ENCODE measurements at places on chromosomes 1 and 21. TPM values are rescaled to one million over a fixed set of nuclear protein-coding genes. Genes with fewer than 3 reads are reported as not detected.

DNA sequence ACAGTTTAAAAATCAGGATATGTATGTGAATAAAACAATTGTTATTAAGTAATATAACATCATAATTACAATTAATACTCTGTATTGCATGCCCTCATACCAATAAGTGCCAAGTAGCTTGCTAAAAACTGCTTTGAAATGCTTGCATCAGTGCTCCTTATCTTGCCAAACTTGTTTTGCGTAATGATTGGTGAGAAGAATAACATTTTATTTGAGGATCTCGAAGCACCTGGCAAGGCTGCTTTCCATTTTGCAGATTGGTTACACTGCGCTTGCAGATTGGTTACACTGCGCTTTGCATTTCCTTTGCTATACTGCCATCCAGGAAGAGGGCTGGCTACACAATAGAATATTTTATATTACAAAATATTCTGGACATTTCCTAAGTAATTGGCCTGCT, 1.7 kb upstream of the PBX1 start:
- H3K4me3 ChIP-seq, result no peak overlapping the region
- no peaks in the 10 kb centered on the region for H3K36me3 ChIP-seq
- no peak overlapping the region for H3K27ac ChIP-seq

- H3K36me3 ChIP-seq, result peaks cover 63% of the 10 kb centered on the region
- peaks cover 44% of the 10 kb centered on the region for H3K4me1 ChIP-seq
- DNase-seq, result no peak
- no peak overlapping the region for H3K4me3 ChIP-seq
- no peaks in the 10 kb centered on the region for H3K27me3 ChIP-seq
- H3K27ac ChIP-seq, result peak overlapping the region; percentile 47
These were observed 41.4 kb downstream of the YARS1 start for GRCh38 chr1:32775640-32776337.

DNA sequence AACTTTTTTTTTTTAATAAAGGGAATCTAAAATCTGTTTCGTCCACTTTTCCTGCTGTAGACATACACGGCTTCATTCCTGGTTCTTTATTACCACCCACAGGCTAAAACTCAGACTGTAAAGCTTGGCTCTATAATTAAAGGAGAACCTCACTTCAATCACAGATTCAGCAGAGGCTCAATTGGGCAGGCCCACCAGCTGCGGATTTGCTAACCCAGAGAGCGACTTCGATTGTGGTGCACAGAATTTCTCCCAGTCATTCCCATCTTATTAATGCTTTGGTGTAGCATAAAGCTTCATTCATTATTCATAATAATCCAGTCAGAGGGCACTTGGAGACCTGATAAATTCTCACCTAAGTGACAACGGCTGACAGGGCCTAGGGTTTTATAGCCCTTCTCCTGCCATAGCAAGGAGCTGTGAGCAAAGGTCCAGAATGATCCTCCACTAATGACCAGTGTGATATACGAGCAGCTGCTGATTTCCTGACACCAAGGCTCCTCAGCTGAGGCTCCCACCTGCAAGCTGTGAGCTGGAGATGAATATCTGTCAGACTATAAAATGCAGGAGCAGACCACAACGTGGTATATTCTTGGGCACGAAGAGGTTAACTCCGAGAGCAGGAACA, 149.0 kb downstream of the ATP6V1G3 start:
- H3K27ac ChIP-seq, result no peak overlapping the region
- no peak for DNase-seq

DNA sequence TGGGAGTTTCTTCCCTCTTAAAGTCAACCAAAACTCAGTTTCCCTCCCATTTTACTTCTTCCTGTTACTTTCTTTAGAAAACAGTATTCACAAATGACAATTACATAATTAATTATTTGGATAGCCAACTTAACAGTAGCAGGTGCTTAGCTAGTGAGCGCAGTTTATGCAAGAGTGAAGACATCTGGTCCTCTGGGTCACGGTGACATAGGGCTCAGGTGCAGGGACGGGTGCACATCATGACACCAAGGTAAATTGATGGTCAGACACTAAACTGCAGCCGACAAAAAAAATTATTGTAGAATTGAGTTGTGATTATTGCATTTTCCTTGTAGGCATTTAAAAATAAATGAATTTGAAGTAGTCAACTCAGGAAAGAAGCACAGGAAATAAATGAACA, 142.0 kb upstream of the KCTD3 start:
- DNase-seq, result no peak
- H3K4me1 ChIP-seq, result no peaks in the 10 kb centered on the region
- H3K27ac ChIP-seq, result no peak overlapping the region
- H3K4me3 ChIP-seq, result no peak overlapping the region
- H3K36me3 ChIP-seq, result no peaks in the 10 kb centered on the region
- H3K27me3 ChIP-seq, result no peaks in the 10 kb centered on the region

GRCh38 chr1:13842497-13842896, 142.5 kb downstream of the PRDM2 start:
- H3K27ac ChIP-seq, result no peak overlapping the region
- no peak overlapping the region for H3K4me3 ChIP-seq
- no peaks in the 10 kb centered on the region for H3K4me1 ChIP-seq
- no peak for DNase-seq
- H3K27me3 ChIP-seq, result no peaks in the 10 kb centered on the region

- H3K36me3 ChIP-seq, result no peaks in the 10 kb centered on the region
- H3K27me3 ChIP-seq, result no peaks in the 10 kb centered on the region
- no peak overlapping the region for H3K4me3 ChIP-seq
- no peak overlapping the region for H3K27ac ChIP-seq
- no peaks in the 10 kb centered on the region for H3K4me1 ChIP-seq
These were observed 51.9 kb upstream of the ZNF326 start for GRCh38 chr1:89942825-89943658.

- DNase-seq, result peak; percentile 86
- H3K27me3 ChIP-seq, result no peaks in the 10 kb centered on the region
- H3K4me1 ChIP-seq, result no peaks in the 10 kb centered on the region
- no peak overlapping the region for H3K4me3 ChIP-seq
- no peaks in the 10 kb centered on the region for H3K36me3 ChIP-seq
These were observed 215.8 kb downstream of the COL24A1 start for GRCh38 chr1:85940656-85941306.

- H3K36me3 ChIP-seq, result no peaks in the 10 kb centered on the region
- DNase-seq, result no peak
- H3K4me3 ChIP-seq, result no peak overlapping the region
- no peak overlapping the region for H3K27ac ChIP-seq
- H3K4me1 ChIP-seq, result no peaks in the 10 kb centered on the region
These were observed 2.5 kb downstream of the UBASH3A start for GRCh38 chr21:42406201-42406621.

- H3K4me1 ChIP-seq, result no peaks in the 10 kb centered on the region
- H3K27ac ChIP-seq, result no peak overlapping the region
- H3K27me3 ChIP-seq, result no peaks in the 10 kb centered on the region
These were observed 147.4 kb upstream of the NRIP1 start for GRCh38 chr21:15212206-15212605.

GRCh38 chr1:201461645-201462441, 7.1 kb downstream of the PHLDA3 start:
- no peak overlapping the region for H3K4me3 ChIP-seq
- peaks cover 25% of the 10 kb centered on the region for H3K36me3 ChIP-seq
- peak overlapping the region; percentile 74 for H3K27ac ChIP-seq
- peaks cover 2% of the 10 kb centered on the region for H3K27me3 ChIP-seq
- peak; percentile 82 for DNase-seq

DNA sequence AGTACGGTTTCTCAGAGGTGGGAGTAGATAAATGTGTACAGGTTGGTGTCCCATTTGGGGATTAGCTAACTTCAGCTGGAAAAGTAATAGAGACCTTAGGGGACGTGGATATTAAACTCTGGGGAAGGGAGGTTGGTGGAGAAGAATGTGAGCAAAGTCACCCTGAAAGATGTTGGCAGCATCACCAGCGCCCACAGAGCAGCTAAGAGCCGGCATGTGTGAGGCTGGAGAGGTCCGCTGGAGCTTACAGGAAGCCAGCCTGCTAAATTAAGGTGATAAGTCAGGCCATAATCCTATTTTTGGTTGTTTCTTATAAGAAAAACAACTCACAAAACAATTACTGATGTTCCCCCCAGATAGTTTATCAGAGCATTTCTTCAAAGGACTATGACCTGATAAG, 12.2 kb downstream of the PTGFRN start:
- no peak overlapping the region for H3K27ac ChIP-seq
- no peak for DNase-seq
- peaks cover 10% of the 10 kb centered on the region for H3K36me3 ChIP-seq
- peaks cover 10% of the 10 kb centered on the region for H3K4me1 ChIP-seq

GRCh38 chr1:11886986-11887665, 28.4 kb upstream of the NPPB start:
- H3K27ac ChIP-seq, result no peak overlapping the region
- peak; percentile 88 for DNase-seq
- H3K36me3 ChIP-seq, result no peaks in the 10 kb centered on the region
- H3K4me3 ChIP-seq, result no peak overlapping the region

GRCh38 chr1:21904704-21905520, 32.2 kb downstream of the HSPG2 start:
- peaks cover 27% of the 10 kb centered on the region for H3K36me3 ChIP-seq
- peak; percentile 64 for DNase-seq
- H3K27ac ChIP-seq, result peak overlapping the region; percentile 76
- peaks cover 94% of the 10 kb centered on the region for H3K4me1 ChIP-seq
- no peaks in the 10 kb centered on the region for H3K27me3 ChIP-seq

DNA sequence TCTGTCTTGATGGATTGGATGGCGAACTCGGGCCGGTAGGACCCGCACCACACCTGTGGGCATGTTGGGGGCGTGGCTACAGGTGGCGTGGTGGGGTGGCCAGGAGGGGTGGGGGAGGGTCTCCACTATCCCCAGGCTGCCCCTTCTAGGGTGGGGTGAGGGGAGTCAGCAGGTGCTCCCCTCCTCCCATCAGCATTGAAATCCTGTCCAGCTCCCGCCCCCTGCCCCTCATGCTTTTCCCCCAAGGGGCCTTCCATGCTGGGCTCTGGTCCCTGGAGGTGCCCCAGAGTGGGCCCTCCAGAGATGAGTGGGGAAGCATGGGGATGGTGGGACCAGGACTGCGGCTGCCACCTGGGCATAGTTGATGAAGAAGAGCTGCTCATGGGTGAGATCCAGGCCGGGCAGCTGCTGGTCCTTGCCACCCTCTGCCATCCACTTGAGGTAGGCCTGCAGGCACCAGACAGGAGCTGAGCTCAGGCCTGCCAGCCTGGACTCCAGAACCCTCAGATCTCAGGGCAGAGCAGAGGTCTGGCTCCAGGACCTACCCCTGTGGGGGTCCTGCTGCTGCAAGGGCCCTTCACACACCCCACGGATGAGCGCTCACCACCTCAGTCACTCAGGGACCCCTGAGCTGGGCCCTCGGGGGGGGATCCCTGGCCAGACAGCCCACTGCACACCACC, 5.1 kb downstream of the PRXL2B start:
- no peak overlapping the region for H3K4me3 ChIP-seq
- peaks cover 21% of the 10 kb centered on the region for H3K4me1 ChIP-seq
- H3K27me3 ChIP-seq, result no peaks in the 10 kb centered on the region
- H3K36me3 ChIP-seq, result peaks cover 6% of the 10 kb centered on the region
- no peak for DNase-seq

DNA sequence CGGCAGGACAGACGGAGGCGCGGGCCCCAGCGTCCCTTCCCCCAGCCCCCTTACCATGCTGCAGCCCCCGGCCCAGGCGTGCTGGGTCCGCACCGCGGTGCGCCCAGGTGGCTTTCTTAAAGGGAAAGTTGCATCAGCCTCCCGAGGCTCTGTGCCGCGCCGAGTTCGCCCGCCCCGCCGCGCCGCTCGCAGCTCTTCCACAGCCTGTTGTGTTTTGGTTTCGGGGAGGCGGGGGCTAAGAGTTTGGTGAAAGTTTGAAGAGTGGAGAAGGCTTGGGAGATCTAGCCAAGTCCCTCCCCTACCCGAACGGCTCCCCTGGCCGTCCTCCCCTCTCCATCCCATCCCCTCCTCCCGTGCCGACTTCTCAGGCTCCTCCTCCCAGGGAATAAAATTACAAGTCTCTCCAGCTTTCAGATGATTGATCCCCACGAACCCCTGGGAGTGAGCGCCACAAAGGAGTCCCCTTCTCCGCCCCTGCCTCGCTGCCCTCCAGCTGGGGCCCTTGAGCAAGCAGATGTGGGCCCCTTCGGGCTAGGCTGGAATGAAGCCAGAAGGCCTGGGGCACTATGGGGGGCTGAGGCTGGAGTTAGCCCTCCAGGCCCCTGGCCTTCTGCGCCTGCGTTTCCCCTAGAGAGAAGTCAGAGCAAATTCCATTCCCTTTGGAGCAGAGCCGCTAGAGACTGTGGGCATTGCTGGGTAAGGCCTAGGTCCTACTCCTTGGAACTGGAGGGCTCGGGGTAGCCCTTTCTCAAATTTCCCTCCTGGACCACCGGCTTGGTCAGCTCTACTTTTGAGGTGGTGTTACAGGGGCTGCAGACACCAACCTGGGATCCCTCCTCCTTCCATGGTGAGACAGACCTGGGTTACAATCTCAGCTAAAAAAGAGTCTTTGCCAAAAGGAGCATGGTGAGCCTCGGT, at the start of gene SLC6A9:
TSS of gene SLC6A9 (minus strand) at position 211 of the 918 bp plus-strand sequence. CDS start 7,185 bp downstream, outside the sequence.
- peak; percentile 89 for DNase-seq
- peaks cover 46% of the 10 kb centered on the region for H3K4me1 ChIP-seq
- no peaks in the 10 kb centered on the region for H3K36me3 ChIP-seq
- no peak within 1 kb of the TSS for H3K27ac ChIP-seq
- H3K4me3 ChIP-seq, result peak within 1 kb of the TSS; percentile 73

- peaks cover 9% of the 10 kb centered on the region for H3K4me1 ChIP-seq
- H3K27ac ChIP-seq, result no peak overlapping the region
- H3K36me3 ChIP-seq, result no peaks in the 10 kb centered on the region
- H3K4me3 ChIP-seq, result no peak overlapping the region
These were observed 299.9 kb upstream of the PROX1 start for GRCh38 chr1:213687832-213688231.

GRCh38 chr1:244672946-244673682, 20.2 kb downstream of the DESI2 start:
- no peak overlapping the region for H3K4me3 ChIP-seq
- H3K4me1 ChIP-seq, result peaks cover 9% of the 10 kb centered on the region
- H3K36me3 ChIP-seq, result peaks cover 4% of the 10 kb centered on the region
- no peaks in the 10 kb centered on the region for H3K27me3 ChIP-seq
- DNase-seq, result peak; percentile 90

- H3K4me3 ChIP-seq, result peak overlapping the region; percentile 96
- no peak overlapping the region for H3K27ac ChIP-seq
- no peak for DNase-seq
- H3K27me3 ChIP-seq, result no peaks in the 10 kb centered on the region
- H3K36me3 ChIP-seq, result peaks cover 48% of the 10 kb centered on the region
These were observed 1.4 kb downstream of the B4GALT3 start for GRCh38 chr1:161175771-161176453.

Gene NR5A2
- 3.7 TPM for total RNA-seq

Gene IFI6
- 102 TPM for total RNA-seq

Gene AKR7A3
- total RNA-seq, result 1.3 TPM

Gene SFPQ
- total RNA-seq, result 201 TPM

Gene GNG4
- 0.27 TPM for total RNA-seq
